ENCODE measurements at places on chromosomes 1 and 21.

- DNase-seq = no peak
Observed at GRCh38 chr1:39328586-39329121, 124.2 kb downstream of the MACF1 start.

DNA sequence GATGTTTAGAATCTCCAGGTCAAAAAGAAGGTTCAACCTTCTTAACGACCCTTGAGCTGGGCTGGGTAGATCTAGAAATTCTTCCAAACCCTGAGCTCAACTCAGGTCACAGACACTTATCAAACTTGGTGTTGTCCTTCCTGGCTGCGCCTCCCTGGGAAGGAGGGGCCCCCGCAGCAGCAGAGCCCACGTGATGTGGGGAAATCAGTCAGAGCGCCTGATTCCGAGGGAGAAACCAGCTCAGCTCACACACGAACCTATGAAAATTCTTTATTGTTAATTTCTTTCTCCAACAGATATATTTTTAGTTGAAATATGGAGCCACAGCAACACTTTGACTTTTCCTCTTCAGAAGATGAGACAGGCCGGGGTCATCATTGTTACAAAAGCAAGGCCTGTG is 24.3 kb upstream of the CLSTN1 start:
- DNase-seq = no peak

GRCh38 chr1:17248781-17249180 is at the start of gene PADI3:
Gene PADI3 (plus strand): TSS chr1:17249098. CDS start chr1:17249138, 40 bp downstream.
- DNase-seq = no peak

- DNase-seq = no peak
Observed at GRCh38 chr1:247444571-247444970, 13.3 kb downstream of the OR2B11 start.

DNA sequence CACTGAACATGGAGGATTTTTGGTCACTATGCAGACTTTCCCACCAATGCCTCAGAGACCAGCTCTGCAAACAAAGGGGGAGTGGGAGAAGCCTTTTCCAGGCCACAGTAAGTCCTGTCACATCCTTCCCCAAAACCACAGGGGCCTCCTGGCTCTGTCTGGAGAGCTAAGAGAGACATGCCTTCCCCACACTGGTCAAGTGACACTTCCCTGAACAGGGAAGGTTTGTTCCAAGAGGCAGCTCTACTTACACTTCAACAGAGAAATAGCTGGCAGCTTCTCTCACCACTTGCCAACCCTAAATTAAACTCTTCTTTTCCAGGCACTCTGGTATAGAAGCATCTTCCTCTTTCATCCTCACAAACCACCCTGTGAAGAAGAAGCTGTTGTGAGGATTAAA is 39.7 kb downstream of the EDN2 start:
- no peak for DNase-seq

DNA sequence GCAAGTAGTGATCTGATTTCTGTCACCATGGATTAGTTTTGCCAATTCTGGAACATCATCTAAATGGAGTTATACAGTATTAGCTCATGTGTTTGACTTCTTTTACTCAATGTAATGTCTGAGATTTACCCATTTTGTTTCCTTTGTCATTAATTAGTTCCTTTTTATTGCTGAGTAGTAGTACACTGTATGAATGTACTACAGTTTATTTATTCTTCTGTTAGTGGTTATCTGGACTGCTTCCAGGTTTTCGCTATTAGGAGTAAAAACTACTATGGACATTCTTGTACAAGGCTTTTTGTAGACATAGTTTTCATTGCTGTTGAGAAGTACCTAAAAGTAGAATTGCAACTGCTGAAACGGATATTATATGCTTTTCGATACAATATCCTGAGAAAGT is 14.1 kb downstream of the SUCO start:
- no peak for DNase-seq

- DNase-seq = no peak
Observed at GRCh38 chr1:36502616-36503015, 19.9 kb upstream of the CSF3R start.

DNA sequence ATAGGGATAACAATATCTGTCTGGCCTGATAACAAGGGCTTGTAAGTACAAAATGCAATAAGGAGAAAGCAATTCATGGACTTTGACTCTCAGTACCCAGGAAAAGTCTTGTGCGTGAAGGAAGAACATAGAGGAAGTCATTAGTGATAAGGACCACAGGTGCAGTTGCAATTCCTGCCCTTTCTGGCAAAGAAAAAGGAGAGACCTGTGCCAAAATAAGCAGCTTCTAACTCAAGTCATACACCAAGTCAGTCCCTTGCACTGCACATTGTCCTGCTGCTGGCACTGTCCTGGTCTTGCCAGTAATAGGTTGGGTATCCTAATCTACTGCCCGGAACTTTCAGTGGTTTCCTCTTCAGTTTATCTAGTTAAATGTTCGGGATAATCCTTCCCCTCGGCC is 14.8 kb upstream of the SOD1 start:
- DNase-seq = no peak

DNA sequence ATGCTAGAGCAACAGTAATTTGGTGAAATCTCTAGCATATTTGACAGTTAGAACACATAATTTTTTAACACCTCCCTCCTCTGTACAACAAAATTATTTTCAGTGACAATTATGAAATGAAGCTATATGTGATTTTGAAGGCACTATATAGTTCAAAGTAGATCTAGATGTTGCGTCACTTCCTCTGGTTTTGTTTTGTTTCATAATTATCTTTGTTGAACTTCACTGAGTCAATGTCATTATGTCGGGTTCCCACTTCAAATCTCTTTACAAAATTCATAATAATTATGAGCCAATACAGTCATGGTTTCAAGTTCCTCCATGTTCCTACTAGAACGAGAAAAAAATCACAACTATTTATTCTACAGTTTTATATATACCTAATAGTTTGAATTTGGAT is 254.8 kb upstream of the PLXNA2 start:
- no peak for DNase-seq

DNA sequence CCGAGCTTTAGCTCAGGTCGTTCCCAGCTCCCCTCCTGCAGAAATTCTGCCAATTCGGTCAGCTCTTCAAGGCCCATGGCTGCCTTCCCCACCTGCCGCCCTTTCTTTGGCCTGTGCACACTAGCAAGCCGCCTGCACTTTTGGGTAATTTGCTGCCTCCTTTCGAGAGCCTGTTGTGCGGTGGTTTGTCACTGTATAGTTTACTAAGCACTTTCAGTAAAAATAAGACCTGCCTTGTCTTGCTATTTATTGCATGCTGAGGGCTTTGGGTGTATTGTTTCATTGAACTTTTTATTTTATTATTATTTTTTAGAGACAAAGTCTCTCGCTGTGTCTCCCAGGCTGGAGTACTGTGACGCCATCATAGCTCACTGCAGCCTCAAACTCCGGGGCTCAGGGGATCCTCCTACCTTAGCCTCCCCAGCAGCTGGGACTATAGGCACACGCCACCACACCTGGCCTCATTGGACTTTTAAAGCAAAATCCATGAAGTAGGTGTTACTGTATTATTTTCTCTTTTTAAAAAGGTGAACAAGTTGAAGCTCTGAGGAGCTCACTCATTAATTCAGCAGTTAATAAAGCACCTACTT is 1.1 kb upstream of the FABP3 start:
- DNase-seq = no peak

GRCh38 chr21:41894511-41894910 is 15.4 kb upstream of the PRDM15 start:
- no peak for DNase-seq

GRCh38 chr21:17231124-17231523 is 281.7 kb upstream of the CXADR start:
- no peak for DNase-seq
